ENCODE measurements at places on chromosomes 2 and 18. TPM values are rescaled to one million over a fixed set of nuclear protein-coding genes. Genes with fewer than 3 reads are reported as not detected.

TET3 gene
- 6.3 TPM for total RNA-seq

RPRM gene
- total RNA-seq: 5.3 TPM

TDRD15 gene
- total RNA-seq: not detected

AMER3 gene
- not detected for total RNA-seq

ZAP70 gene
- total RNA-seq: 0.46 TPM

KCNIP3 gene
- total RNA-seq: 18.3 TPM

CYRIA gene
- 20.7 TPM for total RNA-seq

CD302 gene
- 60.0 TPM for total RNA-seq

TCF7L1 gene
- total RNA-seq: 4.0 TPM

RNF25 gene
- total RNA-seq: 24.6 TPM

POTEC gene
- total RNA-seq: not detected

NT5C1B gene
- not detected for total RNA-seq

KCNF1 gene
- not detected for total RNA-seq

SPP2 gene
- not detected for total RNA-seq

CNTNAP5 gene
- total RNA-seq: not detected

FSIP2 gene
- 1.1 TPM for total RNA-seq

GRCh38 chr2:213187833-213188532, 36.6 kb upstream of the IKZF2 start:
- ATAC-seq: no peak

GRCh38 chr18:21851327-21851961, 110.9 kb downstream of the MIB1 start:
- ATAC-seq: no peak

GRCh38 chr2:236273126-236273525, 8.9 kb upstream of the ASB18 start:
- no peak for ATAC-seq

DNA sequence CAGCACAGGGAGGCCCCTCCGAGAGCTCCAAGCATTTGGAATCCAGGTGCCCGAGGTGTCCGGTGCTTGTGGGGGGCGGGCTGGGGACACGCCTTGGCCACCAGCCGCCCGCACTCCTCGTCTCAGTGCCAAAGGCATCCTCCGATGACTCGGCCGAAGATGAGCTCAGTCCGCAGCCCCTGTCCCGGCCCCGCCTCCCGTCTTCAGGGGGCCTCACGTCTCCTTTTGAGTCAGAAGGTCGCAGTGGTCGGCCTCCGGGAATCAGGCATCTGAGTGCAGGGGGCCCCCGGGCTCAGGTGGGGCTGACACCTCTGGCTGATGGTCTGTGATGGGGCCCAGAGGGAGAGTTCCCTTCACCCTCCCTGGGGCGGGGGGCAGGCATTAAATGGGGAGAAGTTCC, 74.8 kb downstream of the NFATC1 start:
- ATAC-seq: no peak

GRCh38 chr2:170353723-170354122, 175.8 kb downstream of the MYO3B start:
- no peak for ATAC-seq

GRCh38 chr2:37156071-37156856, 516 bp downstream of the EIF2AK2 start:
- peak; percentile 80 for ATAC-seq

GRCh38 chr2:191268596-191268995, 23.4 kb downstream of the MYO1B start:
- ATAC-seq: no peak

DNA sequence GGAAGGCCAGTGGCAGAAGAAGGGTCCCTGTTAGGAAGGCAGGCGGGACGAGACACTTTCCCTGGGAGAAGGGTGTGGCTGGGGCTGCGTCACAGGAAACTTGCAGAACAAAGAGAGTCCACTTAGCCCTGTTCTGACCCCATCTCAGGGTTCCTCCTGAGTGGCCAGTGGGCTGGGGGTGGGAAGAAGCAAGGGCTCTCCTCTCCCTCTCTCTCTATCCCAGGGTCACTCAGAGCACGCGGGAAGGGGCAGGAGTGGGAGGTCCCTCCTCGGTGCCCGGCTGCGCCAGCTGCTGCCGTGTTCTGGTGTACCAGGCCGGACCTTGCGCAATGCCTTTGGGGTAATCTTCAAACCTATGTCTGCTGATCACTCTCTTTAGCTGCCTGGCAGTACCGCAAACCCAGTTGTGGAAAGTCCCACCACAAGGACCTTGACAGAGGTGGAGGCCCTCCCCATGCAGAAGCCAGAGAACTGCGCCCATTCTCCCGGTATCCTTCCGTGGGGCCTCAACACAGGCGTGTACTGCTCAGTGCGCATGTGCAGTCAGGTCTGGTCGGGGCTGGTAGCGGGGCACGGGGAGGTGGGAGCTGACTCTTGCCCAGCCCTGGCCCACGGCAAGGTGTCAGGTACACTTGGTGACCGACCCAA, 47.8 kb upstream of the ST3GAL5 start:
- ATAC-seq: no peak

DNA sequence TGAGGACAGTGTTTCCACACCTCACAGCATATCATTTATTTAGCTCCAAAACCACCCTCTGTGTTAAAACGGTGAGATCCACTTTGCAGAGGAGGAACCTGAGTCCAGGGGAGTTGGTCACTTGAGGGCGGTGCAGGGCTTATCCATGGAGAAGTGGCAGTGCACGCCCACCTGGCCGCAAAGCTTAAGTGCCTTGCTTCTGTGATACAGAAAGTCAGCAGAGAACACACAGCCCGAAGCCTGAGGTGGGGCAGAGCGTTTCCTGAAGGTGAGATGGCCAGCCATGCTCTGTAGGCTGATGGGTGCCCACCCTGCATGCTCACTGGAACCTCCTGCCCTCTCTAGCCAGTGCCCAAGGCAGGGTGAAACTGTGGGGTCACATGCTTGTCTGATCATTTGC, 87.3 kb downstream of the SH3RF3 start:
- ATAC-seq: peak; percentile 21

DNA sequence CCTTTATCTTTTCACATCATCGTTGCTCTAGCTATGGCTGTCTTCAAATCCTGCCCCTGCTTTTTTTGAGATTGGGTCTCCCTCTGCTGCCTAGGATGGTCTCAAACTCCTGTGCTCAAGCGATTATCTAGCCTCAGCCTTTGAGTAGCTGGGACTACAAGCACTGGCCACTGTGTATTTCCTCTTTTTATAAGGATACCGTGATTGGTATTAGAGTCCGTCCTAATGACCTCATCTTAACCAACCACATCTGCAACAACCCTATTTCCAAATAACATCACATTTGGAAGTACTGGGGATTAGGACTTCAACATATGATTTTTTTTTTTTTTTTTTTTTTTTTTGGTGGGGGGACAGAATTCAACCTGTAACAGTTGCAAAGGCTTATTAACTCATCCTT, 9.1 kb downstream of the RESP18 start:
- ATAC-seq: no peak

- ATAC-seq: no peak
Observed at GRCh38 chr2:139864821-139865302, 1084.7 kb upstream of the NXPH2 start.

DNA sequence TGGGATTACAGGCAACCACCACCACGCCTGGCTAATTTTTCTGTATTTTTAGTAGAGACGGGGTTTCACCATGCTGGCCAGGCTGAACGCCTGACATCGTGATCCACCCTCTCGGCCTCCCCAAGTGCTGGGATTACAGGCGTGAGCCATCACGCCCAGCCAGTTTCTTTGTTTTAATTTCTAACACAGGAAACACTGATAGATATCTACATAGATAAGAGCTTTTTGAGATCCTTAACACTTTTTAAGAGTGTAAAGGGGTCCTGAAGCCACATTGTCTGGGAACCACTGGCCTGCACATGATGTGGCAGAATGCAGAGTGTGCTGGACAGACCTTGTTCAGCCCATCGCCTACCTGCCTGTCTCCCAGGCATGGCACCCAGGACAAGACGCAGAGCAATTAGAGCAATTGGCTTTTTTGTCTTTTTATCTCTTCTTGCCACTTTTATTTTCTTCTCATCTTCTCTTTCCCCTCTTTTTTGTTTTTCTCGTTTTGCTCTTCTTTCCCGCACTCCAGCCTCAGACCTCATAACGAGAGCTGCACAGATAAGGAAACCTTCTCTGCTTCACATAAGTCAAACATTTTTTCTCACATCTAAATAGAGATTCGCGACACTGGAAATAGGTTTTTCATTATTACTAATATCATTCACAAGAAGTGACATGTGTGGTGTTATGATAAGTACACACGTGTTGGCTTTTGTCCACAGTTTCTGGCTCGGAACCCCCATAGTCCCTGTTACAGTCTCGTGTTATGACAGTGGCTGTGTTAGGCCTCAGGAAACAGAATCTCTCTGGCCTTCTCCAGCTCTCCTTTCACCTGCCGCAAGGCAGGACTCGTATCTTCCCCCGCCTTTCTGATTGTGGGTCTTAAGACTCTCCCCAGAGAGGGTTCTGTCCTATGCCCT, 25.2 kb upstream of the GPR55 start:
- ATAC-seq: no peak

GRCh38 chr2:11863513-11864328, 117.3 kb downstream of the LPIN1 start:
- ATAC-seq: peak; percentile 93

DNA sequence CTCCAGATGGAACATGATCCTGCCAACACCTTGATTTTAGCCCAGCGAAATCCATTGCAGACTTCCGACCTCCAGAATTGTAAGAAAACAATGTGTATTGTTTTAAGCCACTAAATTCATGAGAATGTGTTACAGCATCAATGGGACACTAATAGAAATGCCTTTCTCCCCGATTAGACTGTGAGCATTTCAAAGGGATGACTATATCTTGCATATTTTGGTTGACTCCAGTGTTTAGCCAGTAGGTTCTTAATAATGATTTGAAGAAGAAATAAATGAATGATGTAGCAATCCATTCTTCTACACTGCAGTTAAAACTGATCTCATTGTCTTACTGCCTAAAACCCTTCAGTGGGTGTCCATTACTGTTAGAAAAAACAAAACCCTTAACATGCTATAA, 67.4 kb upstream of the ACVR1C start:
- ATAC-seq: no peak

- no peak for ATAC-seq
Observed at GRCh38 chr2:167681234-167682015, 566.0 kb downstream of the STK39 start.

DNA sequence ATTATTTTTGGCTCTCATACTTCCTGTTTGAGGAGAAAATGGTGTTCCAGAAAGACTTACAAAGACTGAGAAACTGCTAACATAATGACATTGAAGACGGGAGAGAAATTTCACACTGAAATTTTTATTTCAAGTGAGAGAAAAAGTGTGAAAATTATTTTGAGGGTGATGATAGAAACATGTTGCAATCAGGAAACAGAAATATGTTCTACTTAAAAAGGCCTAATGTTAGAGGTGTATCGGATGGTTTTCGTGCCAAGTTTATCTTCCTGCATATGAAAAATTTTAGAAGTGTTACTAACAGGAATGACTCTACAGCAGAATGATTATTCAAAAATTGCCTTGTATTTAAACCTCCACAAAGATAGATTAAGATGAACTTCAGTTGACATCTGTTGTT, 50.5 kb downstream of the KCNE4 start:
- ATAC-seq: no peak

DNA sequence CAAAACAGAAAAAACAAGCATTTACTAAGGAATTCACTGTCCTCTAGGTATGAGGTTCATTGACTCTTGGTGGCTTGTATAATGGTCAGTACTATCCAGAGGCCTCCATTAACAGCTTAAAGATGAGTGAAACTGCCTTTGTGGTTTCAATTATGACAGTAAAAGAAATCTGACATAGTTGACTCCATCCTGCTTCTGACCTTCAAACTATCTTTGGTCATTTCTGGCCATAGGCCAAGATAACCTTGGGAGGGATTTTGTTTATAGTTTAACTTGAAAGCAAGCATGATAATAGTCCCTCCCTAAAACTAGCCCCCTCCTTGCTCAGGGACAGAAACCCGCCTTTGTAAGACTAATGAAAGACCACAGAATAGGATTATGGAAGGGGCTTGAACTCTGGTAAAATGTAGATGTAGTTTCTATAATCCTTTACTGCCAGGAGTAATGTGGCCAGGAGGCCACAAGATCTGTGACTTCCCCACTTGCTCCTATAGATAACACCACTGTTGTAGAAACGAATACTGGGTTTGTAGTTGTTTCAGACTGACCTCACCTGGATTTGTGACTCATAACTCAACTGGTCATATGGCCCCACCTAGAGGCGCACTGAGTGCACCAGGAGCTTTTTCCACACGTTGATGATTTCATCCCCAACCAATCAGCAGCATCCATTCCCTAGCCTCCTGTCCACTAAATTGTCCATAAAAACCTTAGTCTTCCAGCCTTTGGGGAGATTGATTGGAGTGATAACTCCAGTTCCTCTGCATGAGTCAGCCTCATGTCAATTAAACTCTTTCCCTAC, 8.6 kb upstream of the PLEKHM3 start:
- no peak for ATAC-seq

- no peak for ATAC-seq
Observed at GRCh38 chr2:121338281-121338680, 53.3 kb upstream of the TFCP2L1 start.

- peak; percentile 10 for ATAC-seq
Observed at GRCh38 chr18:79396431-79397246, 909 bp downstream of the NFATC1 start.

GRCh38 chr2:54558188-54559005, 102.3 kb downstream of the SPTBN1 start:
- ATAC-seq: no peak

- ATAC-seq: peak; percentile 85
Observed at GRCh38 chr2:55168221-55169154, 63.6 kb downstream of the CLHC1 start.

DNA sequence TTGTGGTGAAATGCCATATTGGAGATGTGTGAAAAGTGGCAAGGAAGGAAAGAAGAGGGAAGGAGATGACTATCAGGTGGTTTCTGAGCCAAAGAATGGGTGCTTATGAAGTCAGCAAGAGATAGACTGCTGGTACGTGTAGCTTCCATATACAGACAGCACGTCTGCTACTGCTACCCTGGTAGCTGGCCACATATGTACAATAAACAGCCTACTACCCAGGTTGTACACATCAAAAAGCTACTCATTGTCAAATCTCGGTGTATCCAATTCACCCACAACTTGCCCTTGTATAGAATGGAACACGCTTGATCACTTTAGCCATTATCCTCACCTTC, 761.8 kb downstream of the LRRTM4 start:
- ATAC-seq: no peak

DNA sequence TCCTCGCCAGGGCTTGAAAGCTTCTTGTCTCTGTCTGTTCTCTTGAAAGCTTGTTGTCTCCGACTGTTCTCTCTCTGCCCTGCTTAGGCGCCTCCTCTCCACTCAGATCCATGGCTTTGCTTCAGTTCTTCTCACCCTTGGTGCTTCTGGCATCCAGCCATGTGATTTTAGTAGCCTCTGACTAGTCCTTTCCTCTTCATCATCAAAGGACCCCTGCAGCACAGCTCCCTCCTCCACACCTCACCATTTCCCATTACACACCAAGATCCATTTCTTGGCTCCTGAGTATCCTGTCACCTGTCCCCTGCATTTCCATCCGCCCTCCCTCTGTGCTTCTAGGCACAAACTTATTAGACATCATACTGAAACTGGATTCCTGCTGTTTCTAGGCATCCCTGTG, 59.4 kb downstream of the ZNF236 start:
- ATAC-seq: no peak

DNA sequence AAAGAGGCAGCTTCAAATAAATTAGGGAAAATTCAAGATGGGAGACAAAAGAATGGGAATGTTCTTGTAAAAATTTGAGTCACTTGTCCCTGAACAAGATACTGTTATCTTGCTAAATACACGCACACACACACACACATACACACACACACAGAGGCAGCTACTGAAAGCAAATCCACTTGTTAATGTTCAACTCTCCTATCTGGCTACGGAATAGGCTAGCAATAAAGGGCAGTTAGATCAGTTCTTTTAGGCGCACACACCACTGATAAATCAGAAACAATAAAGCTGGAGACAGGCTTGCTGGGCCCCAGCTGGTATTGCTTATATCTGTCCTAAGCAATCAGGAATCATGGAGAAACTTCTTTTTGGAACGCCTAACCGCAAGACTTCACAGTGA, 461.6 kb downstream of the BCL11A start:
- ATAC-seq: no peak

Data from gastroesophageal sphincter (tissue), 4 donors.